Neural crest cell (in vitro differentiated cells): ENCODE measurements at places on chromosomes 11 and 22. TPM values are rescaled to one million over a fixed set of nuclear protein-coding genes. Genes with fewer than 3 reads are reported as not detected.

- no peak for DNase-seq
Observed at GRCh38 chr22:26474682-26475081, 8.9 kb downstream of the HPS4 start.

- no peak for DNase-seq
Observed at GRCh38 chr11:134373591-134374052, 38.4 kb downstream of the B3GAT1 start.

Gene CCDC34
- total RNA-seq = 38.6 and 39.4 TPM in 2 replicates

Gene APOA1
- total RNA-seq = 0.80 and 0.96 TPM in 2 replicates

Gene CAPRIN1
- total RNA-seq = 383 and 396 TPM in 2 replicates
